ENCODE measurements at places on chromosomes 3 and 15.

DNA sequence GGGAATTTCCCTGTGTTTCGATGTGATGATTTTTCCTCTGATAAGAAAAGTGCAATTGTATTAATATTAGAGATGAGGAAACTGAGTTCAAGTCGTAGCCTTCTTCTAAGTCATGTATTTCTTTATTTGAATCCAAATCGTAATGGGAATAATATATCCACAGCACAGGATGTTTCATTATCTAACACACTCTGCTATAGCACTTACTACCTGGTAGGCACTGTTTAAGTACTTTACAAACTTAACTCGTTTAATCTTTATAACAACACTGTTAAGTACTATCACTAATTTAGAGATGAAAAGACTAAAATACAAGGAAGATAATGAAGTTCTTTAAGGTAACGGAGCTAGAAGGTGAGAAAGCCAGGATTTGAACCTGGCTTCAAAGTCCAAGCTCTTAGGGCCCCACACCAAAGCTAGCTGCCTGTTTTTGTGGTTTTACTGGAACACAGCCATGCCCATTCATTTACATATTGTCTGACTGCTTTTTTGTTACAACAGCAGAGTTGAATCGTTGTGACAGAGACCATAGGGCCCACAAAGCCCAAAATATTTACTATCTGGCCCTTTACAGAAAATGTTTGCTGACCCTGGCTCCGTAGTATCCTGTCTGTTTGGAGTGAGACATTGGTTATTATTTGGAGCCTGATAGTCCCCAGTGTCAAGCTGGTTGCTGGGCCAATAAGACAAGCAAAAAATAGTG is 9.6 kb upstream of the ATP13A3 start:
- DNase-seq: no peak

DNA sequence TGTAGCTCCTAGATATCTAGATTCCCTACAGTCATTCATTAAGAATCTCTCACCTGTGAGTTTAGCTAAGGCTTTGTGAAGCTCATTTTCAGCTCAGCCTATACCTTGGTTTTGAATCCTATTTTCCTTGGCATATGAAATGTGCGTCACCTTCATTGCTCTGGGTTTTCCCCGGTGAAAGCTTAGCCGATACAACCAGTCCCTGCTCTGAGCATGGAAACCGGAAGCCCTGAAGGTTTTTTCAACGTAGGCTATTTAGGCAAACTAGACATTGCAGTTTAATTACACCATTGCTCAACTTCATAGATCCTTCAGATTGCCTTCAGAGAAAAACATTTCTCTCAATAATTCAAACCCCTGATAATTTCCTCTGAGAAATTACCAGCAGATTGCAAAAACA is 206.8 kb upstream of the TPRG1 start:
- DNase-seq: no peak

GRCh38 chr3:187858041-187858440 is 112.8 kb upstream of the BCL6 start:
- no peak for DNase-seq

DNA sequence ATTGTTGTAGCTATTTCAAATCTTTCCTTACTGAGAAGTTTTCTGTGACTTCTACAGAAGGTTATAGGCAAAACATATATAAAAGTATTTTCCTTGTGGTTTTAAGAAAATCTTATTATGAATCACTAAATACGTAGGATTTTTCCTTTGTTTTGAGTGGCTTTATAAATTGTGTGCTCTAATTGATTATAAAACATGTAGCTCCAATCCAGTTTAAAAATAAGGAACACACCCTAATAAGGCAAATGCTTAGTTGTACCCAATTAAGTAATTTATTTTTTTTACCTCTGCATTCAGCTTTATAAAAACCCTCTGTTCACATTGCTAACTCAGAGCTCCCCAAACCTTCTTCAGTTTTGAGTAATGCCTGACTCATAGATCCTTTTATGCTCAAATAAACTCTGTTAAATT is 408.0 kb downstream of the NAALADL2 start:
- no peak for DNase-seq

DNA sequence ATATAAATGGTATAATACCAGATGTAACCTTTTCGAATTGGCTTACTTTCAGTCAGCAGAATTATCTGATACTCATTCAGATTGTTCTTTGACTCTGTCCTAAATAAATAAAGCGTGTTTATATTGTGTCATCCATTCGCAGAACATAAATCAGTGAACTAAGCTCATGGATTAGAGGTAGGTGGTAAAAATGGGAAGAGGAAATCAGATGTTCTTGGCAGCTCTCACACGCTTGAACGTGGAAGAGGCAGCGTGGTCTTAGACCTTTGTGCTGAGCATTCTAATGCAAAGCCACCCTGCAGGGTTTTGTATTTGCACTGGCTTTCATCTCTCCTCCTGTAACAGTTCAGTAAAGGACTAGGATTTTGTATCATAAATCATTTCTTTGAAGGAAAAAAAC is 441.4 kb downstream of the GABRG3 start:
- DNase-seq: no peak

DNA sequence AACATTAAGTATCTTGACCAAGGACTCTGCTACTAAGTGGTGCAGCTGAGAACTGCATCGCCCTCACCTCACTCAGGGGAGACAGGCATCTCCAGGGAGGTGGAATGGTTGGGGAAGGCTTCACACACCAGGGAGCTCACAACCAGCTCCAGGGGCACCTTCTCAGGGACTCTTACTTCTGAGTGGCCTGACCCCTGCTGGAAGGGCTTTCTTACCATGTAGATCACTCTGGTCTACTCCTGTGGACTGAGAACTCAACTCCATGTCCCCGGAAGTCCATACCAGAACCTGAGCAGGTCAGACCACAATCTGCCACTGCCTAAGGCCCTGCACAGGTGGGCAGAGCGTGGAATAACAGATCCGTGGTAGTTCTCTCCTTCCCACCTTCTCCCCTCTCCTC is 140.5 kb downstream of the TLE3 start:
- no peak for DNase-seq

GRCh38 chr15:80478075-80478474 is 73.9 kb downstream of the ARNT2 start:
- DNase-seq: no peak

DNA sequence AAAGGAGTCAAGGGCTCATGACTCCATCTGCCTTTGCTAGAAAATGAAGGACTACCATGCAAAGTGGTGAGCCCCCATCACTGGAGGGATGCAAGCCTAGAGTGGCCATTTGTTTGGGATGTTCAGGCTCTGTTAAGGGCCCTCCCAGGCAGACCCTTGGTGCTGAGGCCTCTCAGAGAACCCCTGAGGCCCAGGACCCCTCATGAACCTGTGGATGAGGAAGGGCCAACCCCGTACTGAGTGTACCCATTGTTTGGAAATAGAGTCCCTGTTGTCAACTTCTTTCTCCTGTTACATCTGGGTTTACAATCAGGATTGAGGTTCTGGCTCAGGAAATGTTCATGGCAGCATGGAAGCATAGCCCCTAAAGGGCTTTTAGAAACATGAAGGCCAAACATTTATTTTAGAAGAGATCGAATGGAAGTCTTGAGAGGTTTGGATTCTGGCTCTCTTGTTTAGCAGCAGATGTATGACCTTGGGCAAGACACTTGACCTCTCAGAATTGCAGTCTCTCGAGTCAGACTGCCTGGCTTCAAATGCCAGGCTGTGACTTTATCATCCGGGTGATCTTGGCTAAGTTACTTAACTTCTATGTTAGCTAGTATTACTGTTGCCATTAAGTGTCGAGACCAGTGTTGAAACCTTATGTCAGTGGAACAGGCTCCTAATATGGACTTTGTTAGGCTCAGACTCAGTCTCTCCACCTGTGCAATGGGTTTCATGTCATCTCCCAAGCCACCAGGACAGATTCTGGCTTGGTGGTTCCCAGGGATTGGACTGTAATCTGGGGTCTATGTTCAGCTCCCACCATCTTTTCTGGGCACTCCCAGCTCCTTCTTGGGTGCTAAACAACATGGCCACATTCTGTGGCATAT is 12.4 kb downstream of the ITGA11 start:
- DNase-seq: no peak

DNA sequence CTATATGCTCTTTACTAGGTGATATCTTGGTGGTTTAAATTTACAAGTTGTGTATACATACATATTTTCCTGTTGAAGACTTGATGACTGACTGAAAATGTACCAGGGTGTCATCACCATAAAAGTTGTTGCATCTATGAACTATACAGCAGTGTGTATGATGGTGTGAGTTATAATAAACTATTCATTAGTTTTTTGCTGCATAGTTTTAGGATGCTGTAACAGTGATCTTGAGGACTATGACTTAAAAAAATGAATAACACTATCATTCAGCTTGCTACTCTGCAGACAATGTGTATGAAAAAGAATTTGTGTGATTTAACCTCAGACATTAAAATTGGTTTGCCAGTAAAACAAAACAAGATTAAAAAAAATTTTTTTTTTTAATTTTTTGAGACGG is 49.0 kb downstream of the UBE2E2 start:
- no peak for DNase-seq

- DNase-seq: no peak
These were observed 3.3 kb upstream of the ARID3B start for GRCh38 chr15:74537736-74538135.

DNA sequence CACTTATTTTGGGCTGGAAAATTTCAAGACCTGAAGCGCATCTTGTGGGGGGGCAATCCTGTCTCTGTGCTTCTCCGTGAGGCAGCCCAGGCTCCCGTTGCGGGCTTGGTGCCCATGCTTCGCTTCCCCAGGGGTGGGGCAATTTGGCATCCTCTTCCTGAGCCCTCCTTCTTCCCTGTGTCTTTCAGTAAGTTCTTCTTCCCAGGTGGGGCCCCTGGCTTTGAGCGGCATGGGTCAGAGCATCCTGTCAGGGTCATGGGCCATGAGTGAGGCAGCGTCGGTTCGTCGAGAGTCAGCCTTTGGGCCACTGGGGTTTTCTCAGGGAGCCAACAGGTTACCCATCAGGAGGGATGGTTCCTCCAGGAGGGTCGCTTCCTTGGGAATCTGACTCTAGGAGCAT is 200.7 kb downstream of the UBE3A start:
- no peak for DNase-seq

GRCh38 chr3:39757307-39757706 is 52.1 kb upstream of the MYRIP start:
- DNase-seq: no peak

DNA sequence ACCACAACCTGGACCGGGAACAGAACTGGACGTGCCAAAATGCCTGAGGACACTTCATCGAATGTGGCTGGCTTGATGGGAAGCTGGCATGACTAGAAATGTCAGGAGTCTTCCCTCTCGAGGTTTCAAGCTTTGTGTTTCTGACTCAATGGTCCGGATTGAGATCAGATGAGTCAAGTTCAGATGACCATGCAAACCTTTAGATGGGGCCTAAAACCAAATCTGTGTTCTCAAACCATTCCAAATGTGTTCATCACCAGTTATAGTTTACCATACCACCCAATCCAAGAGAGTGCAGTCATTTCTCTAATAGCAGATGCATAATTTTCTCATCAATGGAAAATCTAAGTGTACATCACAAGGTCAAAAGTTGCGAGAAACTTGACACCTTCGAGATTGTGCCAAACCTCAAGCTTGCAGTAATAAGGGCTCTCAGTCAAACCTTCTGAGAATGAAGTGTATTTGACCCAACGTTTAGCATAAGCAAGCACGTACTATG is 369.1 kb downstream of the RORA start:
- DNase-seq: no peak

DNA sequence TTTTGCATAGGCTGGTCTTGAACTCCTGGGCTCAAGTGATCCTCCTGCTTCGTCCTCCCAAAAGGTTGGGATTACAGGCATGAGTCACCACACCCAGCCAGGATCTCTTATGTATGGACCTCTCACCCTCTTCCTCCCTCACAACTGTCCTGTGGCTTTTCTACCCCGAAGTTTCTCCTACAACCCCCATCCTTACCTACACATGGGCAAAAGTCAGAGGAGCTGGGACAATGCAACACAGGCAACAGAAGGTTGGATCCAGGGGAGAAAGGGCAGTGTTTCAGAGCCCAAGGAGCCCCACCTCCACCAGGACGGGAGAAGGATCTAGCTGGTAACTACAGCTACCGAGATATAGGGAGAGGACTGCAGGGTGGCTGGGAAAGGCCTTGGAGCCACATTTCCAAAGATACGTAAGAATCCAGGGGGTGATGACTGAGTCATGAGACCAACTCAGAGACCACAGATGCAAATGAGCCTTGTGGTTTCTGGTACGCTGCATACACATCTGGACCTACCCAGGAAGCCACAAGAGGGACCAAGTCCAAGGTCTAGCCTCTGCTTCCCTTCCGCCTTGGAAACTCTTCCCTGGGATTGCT is 13.6 kb downstream of the IGDCC4 start:
- DNase-seq: no peak

DNA sequence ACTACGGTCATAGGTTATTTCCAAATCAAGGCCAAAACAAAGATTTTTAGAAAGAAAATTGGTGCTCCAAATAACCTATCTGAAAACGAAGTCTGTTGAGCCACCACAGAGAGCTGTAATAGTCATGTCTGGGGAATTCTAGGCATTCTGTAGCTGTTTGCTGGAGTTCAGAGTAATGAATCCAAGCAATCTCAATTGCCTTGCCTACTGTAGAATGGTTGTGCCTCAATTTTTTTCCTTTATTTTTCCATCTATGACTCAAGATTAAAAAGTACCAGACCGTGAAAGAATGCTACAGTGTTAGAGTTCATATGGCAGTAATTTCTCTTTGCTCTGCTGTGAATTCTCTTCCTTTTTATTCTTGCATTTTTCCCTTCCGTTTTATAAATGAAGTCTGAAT is 1007.2 kb upstream of the ALCAM start:
- DNase-seq: no peak

GRCh38 chr3:189947948-189948723 is 172.6 kb downstream of the P3H2 start:
- no peak for DNase-seq

- DNase-seq: no peak
These were observed 26.2 kb downstream of the LPP start for GRCh38 chr3:188180114-188180513.

Measured in activated T-helper 1 cell treated with anti-CD3 and anti-CD28 coated beads, Interleukin-2, amount 50 U/mL, for 16 hours (primary cell).